ENCODE measurements at places on chromosomes 3 and 15.
A peak's percentile ranks its signal among the peaks of the same experiment; 100 is the strongest.

GRCh38 chr15:85403745-85404144 lies 23.3 kb downstream of the AKAP13 start:
- H3K27ac ChIP-seq, result no peak overlapping the region
- H3K4me1 ChIP-seq, result peaks cover 48% of the 10 kb centered on the region
- no peak for DNase-seq
- no peak overlapping the region for H3K4me3 ChIP-seq

- H3K36me3 ChIP-seq, result no peaks in the 10 kb centered on the region
- H3K4me3 ChIP-seq, result no peak overlapping the region
- peaks cover 3% of the 10 kb centered on the region for H3K27me3 ChIP-seq
- DNase-seq, result no peak
- no peak overlapping the region for H3K27ac ChIP-seq
Observed at GRCh38 chr3:112685420-112685819, 44.5 kb upstream of the CCDC80 start.

- no peak overlapping the region for H3K27ac ChIP-seq
- no peak overlapping the region for H3K4me3 ChIP-seq
- peak; percentile 11 for DNase-seq
- H3K27me3 ChIP-seq, result no peaks in the 10 kb centered on the region
- H3K36me3 ChIP-seq, result peaks cover 13% of the 10 kb centered on the region
Observed at GRCh38 chr15:85615930-85616329, 178.8 kb downstream of the KLHL25 start.

- H3K27ac ChIP-seq, result no peak overlapping the region
- DNase-seq, result no peak
- H3K27me3 ChIP-seq, result no peaks in the 10 kb centered on the region
- H3K4me1 ChIP-seq, result no peaks in the 10 kb centered on the region
Observed at GRCh38 chr3:88988906-88989305, 118.5 kb upstream of the EPHA3 start.

DNA sequence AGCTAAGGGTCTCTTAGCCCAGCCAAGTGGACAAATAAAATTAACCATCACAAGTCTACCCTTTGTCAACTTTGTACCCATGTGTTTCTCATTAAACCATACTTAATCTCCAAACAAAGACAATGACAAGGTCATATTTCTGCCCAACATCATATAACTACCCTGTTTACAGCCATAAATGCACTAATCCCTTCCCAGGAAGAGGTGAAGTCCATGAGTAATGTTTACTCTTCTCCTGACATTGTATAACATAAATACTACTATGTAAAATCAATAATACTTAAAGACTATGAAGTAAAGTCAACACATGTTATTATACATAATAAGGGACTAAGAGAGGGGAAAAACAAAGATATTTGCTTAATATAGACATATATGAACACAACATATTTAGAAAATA lies 38.5 kb upstream of the FAN1 start:
- no peaks in the 10 kb centered on the region for H3K36me3 ChIP-seq
- H3K27me3 ChIP-seq, result peaks cover 3% of the 10 kb centered on the region
- DNase-seq, result no peak
- no peak overlapping the region for H3K4me3 ChIP-seq
- H3K4me1 ChIP-seq, result no peaks in the 10 kb centered on the region
- no peak overlapping the region for H3K27ac ChIP-seq

DNA sequence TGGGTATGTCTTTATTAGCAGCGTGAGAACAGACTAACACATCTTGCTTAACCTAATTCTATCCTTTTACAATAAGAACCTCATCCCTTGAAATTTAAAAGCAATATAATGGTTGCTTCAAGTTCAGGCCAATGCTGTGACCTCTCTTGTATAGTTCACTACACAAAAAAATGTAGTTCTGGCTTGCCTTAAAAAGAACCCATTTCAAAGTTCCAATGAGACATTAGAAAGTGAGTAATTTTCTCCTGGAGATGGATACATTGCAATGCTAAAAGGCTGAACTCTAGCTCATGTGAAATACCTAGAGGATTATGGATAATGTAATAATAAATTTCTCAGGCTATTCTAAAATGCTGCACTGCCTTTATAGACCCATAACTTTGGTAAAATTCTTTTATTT lies 47.8 kb downstream of the ATP13A4 start:
- no peaks in the 10 kb centered on the region for H3K36me3 ChIP-seq
- H3K27ac ChIP-seq, result no peak overlapping the region
- H3K4me3 ChIP-seq, result no peak overlapping the region
- no peak for DNase-seq
- H3K4me1 ChIP-seq, result no peaks in the 10 kb centered on the region
- no peaks in the 10 kb centered on the region for H3K27me3 ChIP-seq

- no peaks in the 10 kb centered on the region for H3K36me3 ChIP-seq
- no peak overlapping the region for H3K27ac ChIP-seq
- no peak overlapping the region for H3K4me3 ChIP-seq
- H3K4me1 ChIP-seq, result no peaks in the 10 kb centered on the region
- H3K27me3 ChIP-seq, result no peaks in the 10 kb centered on the region
Observed at GRCh38 chr15:81858586-81858985, 187.2 kb downstream of the MEX3B start.

GRCh38 chr15:70494852-70495571 lies 268.3 kb downstream of the UACA start:
- H3K27me3 ChIP-seq, result no peaks in the 10 kb centered on the region
- H3K27ac ChIP-seq, result no peak overlapping the region
- peaks cover 39% of the 10 kb centered on the region for H3K4me1 ChIP-seq

DNA sequence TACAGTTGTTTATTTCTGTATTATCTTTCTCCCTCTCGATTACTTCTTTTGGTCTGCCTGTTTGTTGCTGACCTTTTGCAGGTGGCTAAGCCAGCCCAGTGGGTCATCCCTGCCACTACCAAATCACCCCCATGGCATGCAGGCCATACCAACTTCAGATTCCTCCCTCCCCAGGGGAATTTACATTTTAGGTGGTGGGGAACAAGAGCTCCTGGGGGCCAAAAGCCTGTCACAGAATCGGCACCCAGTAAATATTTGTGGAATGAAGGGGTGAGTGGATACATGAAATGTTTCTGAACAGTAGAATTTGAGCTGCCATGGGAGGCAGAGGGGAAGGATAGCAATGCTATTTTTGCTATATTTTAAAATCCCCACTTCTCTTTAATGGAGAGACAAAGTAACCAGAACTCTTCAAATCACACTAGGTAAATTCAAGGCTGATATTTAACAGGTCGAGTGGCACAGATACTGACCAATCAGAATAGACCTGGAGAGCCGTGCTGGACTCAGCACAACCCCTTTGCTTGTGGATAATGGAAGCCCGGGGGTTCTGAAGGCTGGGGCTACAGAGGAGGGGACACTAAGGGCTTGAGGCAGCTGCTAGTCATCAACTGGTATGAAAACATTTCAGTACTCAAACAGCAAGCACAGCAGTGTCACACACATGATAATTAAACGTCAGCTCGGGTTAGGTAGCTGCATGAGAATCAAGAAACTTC lies 54.3 kb upstream of the SMAD3 start:
- H3K4me3 ChIP-seq, result no peak overlapping the region
- H3K4me1 ChIP-seq, result no peaks in the 10 kb centered on the region
- no peak overlapping the region for H3K27ac ChIP-seq
- no peaks in the 10 kb centered on the region for H3K27me3 ChIP-seq

DNA sequence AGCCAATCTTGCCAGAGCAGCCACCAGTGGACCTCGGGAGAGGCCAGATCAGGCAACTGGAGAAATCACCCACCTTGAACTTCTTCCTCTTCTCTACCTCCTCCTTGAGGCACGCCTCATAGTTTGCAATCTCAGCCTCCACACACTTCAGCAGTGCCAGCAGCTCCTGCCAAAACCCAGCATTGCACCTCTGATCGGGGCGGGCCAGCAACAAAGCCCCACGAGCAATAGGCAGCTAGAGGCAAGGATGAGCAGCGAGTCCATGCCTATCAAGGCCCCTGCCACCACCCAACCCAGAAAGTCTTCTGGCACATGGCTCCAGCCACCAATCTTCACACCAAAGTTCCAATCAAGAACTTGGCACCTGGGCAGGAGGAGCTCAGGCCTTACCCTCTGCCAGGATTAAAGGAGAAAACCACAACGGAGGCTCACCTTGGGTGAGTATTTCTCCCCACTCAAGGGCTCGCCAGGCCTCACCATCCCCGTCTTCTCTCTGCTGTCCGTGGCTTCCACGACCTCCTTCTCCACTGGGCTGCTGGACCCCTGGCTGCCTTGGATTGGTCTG lies 42.1 kb downstream of the SEMA3G start:
- no peak for DNase-seq
- H3K36me3 ChIP-seq, result peaks cover 83% of the 10 kb centered on the region
- no peak overlapping the region for H3K27ac ChIP-seq
- H3K4me3 ChIP-seq, result no peak overlapping the region

- no peak overlapping the region for H3K4me3 ChIP-seq
- peaks cover 8% of the 10 kb centered on the region for H3K4me1 ChIP-seq
- H3K27ac ChIP-seq, result no peak overlapping the region
- no peak for DNase-seq
- no peaks in the 10 kb centered on the region for H3K36me3 ChIP-seq
Observed at GRCh38 chr3:171313702-171314101, 146.5 kb downstream of the TNIK start.

DNA sequence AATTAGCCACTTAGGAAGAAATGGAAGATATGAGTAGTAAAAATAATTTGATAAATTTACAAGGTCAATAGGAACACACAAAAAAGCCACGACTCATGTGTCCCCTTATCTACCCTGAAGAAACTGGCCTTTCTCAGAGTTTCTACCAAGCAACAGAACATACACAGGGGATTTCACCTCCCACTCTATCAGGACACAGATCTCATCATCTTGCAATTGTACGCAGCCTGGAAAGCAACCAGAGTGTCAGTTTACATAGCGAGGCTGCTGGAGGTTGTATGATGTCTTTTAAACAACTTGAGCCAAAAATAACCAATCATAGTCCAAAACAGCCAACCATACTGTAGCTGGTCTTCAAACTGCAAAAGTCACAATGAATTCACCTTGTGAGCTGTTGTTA lies 19.7 kb upstream of the LMOD3 start:
- no peak overlapping the region for H3K4me3 ChIP-seq
- no peak for DNase-seq
- no peak overlapping the region for H3K27ac ChIP-seq
- H3K4me1 ChIP-seq, result no peaks in the 10 kb centered on the region
- H3K27me3 ChIP-seq, result peaks cover 12% of the 10 kb centered on the region

DNA sequence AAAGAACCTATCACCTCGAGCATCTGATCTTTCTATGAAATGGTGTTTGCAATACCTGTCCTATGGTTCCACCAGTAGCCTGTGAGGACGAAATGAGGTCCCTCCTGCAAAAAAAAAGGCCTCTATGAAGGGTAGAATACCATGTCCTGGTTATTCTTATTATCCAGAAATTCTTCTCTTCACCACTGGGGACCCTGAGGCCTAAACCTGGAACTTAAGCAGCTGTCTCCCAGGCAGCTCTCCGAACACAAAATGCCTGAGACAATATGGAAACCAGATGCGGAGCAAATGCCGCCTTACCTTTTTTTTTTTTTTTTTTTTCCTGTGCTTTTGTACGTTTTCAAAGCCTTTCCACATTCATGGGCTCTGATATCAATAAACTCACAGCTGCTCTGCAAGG lies 62.1 kb upstream of the WNT5A start:
- H3K27ac ChIP-seq, result no peak overlapping the region
- H3K4me3 ChIP-seq, result no peak overlapping the region
- no peak for DNase-seq
- no peaks in the 10 kb centered on the region for H3K36me3 ChIP-seq
- no peaks in the 10 kb centered on the region for H3K4me1 ChIP-seq

- H3K36me3 ChIP-seq, result no peaks in the 10 kb centered on the region
- H3K4me1 ChIP-seq, result no peaks in the 10 kb centered on the region
- H3K4me3 ChIP-seq, result no peak overlapping the region
- no peaks in the 10 kb centered on the region for H3K27me3 ChIP-seq
- DNase-seq, result no peak
Observed at GRCh38 chr3:184099806-184100686, 3.2 kb downstream of the HTR3E start.

DNA sequence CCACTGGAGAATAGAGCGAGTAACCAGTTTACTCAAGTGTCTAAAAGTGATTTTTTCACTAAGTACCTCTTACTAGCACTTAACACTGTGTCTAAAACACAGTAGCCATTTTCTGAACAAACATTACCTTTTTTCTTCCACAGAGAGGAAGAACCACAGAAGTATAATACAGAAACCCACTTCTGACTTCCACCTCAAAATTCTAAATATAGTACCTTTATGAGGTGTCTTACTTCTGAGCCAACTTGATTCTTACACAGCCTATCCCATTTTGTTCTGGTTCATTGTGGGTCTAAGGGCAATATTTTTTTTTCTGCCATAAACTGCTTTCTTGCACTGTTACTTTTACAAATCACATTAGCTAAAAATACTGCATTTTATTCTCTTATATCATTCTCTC lies 821.0 kb downstream of the FHIT start:
- H3K4me3 ChIP-seq, result no peak overlapping the region
- no peaks in the 10 kb centered on the region for H3K4me1 ChIP-seq
- H3K27me3 ChIP-seq, result no peaks in the 10 kb centered on the region
- no peak overlapping the region for H3K27ac ChIP-seq
- DNase-seq, result no peak
- no peaks in the 10 kb centered on the region for H3K36me3 ChIP-seq

DNA sequence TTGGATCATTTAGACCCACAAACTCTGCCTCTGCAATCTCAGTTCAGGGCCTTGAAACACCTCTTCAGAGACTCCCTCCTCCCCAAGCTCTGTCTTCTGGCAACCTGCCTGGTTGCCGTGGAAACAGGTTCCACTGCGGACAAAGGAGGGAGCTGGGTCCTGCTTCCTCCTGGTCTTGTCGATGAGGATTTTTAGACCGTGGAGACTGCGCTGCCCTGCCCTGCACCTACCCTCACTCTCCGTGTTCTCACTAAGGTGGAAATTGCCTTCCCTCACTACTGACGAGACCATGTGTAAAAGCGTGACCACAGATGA lies at the start of gene RTP1:
Gene RTP1, plus strand, starts transcription at position 152 of the 315 bp plus-strand sequence. Its CDS starts 30 bp downstream, at position 182.
- H3K4me3 ChIP-seq, result no peak within 1 kb of the TSS
- peaks cover 6% of the 10 kb centered on the region for H3K27me3 ChIP-seq
- no peaks in the 10 kb centered on the region for H3K4me1 ChIP-seq
- no peaks in the 10 kb centered on the region for H3K36me3 ChIP-seq

GRCh38 chr15:70092464-70093027 lies 5.2 kb downstream of the TLE3 start:
- DNase-seq, result no peak
- H3K27me3 ChIP-seq, result no peaks in the 10 kb centered on the region
- H3K27ac ChIP-seq, result no peak overlapping the region
- H3K4me3 ChIP-seq, result no peak overlapping the region
